T-helper 17 cell (primary cell): ENCODE measurements at places on chromosomes 13 and 19. TPM values are rescaled to one million over a fixed set of nuclear protein-coding genes. Genes with fewer than 3 reads are reported as not detected.

DNA sequence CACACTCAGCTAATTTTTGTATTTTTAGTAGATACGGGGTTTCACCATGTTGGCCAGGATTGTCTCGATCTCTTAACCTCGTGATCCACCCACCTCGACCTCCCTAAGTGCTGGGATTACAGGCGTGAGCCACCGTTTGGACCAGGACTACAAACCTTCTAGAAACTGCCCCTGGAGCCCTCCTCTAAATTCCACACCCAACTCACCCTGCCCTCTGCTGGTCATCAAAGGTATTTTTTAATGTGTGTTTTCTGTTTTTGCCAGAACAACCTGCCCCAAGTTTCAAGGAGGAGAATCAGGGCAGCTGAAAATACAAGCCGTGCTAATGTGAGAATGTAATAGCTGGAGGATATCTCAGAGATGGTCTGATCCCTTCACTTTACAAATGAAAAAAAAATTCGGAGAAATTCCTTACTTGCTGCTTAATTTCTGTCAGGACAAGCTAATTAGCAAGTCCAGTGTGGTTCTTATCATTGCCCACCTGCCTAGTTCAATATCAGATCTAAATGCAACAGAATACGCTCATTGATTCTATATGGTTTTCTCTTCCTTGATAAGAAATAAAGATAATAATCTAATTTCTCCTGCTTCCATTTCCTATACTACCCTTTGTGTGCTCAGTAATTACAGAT lies 4.1 kb downstream of the ATP8A2 start:
- H3K27ac ChIP-seq = no peak overlapping the region
- no peak for DNase-seq
- peaks cover 63% of the 10 kb centered on the region for H3K27me3 ChIP-seq

DNA sequence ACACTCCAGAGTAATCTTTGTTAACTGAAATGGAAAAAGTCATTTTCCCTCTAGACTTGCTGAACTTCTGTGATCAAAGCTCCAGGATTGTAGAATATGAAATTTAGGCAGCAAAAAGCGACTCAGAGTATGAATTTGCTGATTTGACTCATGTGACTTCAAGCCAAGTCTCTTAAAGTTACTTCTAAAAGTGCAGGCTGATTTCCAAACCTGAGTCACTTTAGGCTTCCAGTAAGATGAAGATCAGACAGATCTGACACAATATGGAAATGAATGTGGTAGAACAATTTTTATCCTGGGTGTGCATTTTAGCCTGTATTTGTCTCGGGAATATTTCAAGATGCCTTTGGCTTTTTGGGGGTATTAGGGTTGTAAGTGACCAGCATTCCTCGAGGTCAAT lies 151.0 kb upstream of the TMTC4 start:
- no peaks in the 10 kb centered on the region for H3K4me1 ChIP-seq
- peaks cover 27% of the 10 kb centered on the region for H3K27me3 ChIP-seq
- H3K36me3 ChIP-seq = no peaks in the 10 kb centered on the region
- no peak for DNase-seq
- no peak overlapping the region for H3K27ac ChIP-seq
- no peak overlapping the region for H3K4me3 ChIP-seq

DNA sequence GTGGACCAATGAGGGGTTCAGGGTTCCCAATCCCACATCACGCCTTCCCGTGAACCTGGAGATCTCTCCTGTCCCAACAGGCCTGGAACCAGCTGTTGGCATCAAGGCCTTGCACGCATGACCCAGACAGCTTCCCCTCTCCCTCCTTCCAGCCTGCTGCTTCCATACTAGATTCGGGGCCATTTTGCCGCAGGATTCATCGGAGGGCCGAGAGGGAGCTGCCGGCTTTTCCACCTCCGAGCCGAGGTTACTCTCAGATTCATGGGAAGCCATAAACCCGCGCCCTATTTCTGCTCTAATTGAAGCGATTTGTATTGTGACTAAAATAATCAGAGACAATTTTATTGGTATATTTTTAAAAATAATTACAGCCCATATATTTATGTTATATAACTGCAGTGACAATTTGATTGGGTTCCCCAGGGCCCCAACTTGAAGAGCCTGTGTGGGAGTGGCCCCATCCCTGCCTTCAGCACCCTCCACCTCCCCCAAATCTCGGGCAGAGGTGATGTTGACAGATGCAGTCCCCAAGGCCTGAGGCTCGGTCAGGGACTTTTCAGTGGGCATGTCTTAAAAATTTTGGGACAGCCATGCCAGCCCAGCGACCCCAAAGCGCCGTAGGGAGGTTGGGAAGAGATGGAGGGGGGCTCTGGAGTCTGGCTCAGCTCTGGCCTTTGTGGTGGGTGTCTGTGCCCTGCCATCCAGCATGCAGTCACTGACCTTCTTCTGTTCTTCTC lies 30.8 kb upstream of the PEPD start:
- H3K4me3 ChIP-seq = no peak overlapping the region
- no peak overlapping the region for H3K27ac ChIP-seq
- H3K4me1 ChIP-seq = peaks cover 3% of the 10 kb centered on the region
- peaks cover 23% of the 10 kb centered on the region for H3K27me3 ChIP-seq

DNA sequence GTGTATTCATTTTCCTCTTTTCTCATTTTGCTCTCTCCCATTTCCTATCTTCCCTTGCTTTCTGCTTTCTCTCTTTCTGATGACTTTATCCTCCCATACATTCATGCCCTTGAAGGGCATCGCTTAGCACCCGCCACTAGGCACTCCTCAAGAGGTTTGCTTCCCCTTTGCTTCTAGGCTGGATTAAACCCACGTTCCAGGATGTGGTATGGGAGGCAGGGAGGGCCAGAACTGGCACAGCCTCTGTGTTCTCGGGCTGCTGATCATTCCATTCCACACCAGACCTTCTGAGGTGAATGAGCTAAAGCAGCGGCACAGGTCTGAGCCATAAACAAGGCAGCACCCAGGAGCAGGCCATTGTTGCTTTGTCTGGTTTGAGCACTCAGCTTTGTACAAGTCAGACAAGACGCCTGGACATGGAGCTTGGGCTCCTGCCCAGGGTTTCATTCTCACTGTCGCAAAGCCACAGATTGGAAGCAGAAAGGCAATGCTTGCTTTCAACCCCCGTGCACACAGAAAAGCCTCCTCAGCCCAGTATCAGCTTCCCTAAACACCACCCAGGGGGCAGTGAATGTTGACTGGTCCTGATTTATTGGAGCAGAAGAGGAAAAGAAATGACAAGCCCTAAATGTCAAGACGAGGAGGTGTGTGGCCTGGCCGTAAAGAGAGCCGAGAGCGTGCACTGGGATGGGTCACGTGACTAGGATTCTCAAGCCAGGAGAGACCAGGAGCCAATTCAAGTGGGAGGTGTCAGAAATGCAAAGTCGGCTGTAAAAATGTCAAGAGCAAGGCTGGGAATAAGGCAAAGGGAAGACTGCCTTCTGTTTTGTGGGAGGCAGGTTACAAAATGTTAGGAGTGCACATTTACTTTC lies 218.0 kb upstream of the SERP2 start:
- peaks cover 3% of the 10 kb centered on the region for H3K36me3 ChIP-seq
- no peak overlapping the region for H3K27ac ChIP-seq
- peaks cover 35% of the 10 kb centered on the region for H3K27me3 ChIP-seq
- H3K4me3 ChIP-seq = no peak overlapping the region
- H3K4me1 ChIP-seq = no peaks in the 10 kb centered on the region

The ALOX5AP gene
- 58.4 TPM for total RNA-seq

DNA sequence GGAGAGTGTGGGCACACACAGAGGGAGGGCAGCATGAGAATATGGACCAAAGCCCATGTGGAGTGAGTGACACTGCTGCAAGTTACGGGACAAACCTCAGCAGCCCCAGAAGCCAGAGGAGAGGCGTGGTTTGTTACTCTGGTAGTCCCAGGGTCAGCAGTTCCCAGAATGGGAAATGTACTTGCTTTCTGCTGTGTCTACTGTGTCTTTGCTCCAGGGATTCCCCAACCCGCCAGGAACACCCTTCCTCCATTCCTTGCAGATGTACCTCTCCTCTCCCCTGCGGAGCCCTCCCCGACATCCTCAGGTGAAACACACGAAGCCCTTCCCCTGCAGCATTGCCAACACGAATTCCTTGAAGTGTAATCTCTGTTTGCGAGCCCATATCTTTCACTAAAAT lies 47.2 kb downstream of the MYO16 start:
- H3K36me3 ChIP-seq = no peaks in the 10 kb centered on the region
- no peak overlapping the region for H3K27ac ChIP-seq
- no peak for DNase-seq
- H3K27me3 ChIP-seq = peaks cover 28% of the 10 kb centered on the region
